Spleen (tissue), 13 donors: ENCODE measurements at places on chromosomes 7 and 10. TPM values are rescaled to one million over a fixed set of nuclear protein-coding genes. Genes with fewer than 3 reads are reported as not detected.

DNA sequence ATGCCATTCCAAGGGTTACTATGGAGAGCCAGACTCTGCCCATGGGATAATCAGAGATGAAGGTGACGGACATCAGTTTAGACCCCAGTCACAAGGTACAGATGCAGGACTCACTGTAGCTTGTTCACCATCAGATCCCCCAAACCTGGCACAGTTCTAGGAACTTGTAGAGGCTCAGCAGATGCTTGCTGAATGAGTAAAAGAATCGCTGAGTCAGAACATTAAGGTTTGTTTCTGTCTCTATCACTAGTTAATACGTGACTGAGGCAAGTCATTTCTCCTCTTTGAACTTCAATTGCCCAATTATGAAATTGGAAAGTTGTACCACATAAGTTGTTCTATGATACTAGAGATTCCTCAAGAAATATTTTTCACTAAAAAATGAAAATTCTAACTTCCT lies 65.1 kb downstream of the PPP1R3C start:
- H3K4me3 ChIP-seq, result no peak overlapping the region
- DNase-seq, result no peak
- no peaks in the 10 kb centered on the region for H3K36me3 ChIP-seq
- no peak overlapping the region for H3K27ac ChIP-seq
- no peaks in the 10 kb centered on the region for H3K4me1 ChIP-seq

DNA sequence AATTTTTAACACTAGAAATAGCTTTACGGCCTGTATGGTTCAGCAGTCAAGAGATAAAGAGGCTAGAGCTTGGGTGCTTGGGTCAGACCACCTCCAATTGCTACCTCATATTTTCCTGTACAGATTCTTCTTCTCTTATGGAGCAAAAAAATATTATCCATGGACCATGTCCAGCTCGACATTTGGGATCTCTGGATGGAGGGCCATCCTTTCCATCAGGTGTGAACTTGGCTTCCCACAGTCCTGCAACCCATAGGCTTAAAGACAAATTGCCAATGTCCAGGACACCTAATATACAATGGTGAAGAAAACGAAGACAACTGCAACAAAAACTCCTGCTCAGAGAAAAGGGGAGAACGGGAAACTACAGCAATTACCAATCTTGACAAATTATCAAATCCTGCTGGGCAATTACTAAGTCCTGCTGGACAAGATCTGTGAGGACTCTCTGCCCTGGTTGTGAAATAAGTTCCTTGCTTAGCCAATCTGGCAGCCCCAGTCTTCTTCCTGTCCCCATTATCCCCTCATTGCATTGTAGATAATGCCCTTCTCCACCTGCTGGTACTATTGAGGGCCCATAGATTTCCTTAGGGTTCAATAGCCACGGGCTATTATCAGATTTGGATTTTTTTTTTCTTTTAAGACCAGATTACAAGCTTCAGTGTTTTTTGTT lies 42.0 kb upstream of the BRAF start:
- no peaks in the 10 kb centered on the region for H3K36me3 ChIP-seq
- no peaks in the 10 kb centered on the region for H3K4me1 ChIP-seq
- DNase-seq, result no peak
- no peak overlapping the region for H3K27ac ChIP-seq
- H3K4me3 ChIP-seq, result no peak overlapping the region

DNA sequence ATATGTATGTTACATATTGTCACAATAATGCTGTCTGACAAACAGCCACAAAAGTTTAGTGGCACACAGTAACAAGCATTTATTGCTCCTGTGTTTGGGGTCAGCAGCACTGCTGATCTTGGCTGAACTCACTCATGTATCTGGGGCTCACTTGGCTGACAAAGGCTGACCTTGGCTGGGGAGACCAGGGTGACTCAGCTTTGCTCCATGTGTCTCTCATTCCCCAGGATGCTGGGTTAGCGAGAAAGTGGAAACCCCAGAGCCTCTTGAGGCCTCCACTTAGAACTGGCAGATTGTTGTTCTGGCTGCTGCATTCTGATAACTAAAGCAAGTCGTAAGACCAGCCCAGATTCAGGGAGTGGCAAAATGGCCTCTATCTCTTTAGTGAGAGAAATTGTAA lies 217.3 kb upstream of the HABP2 start:
- H3K4me1 ChIP-seq, result no peaks in the 10 kb centered on the region
- no peak overlapping the region for H3K4me3 ChIP-seq
- no peaks in the 10 kb centered on the region for H3K27me3 ChIP-seq
- H3K27ac ChIP-seq, result no peak overlapping the region

DNA sequence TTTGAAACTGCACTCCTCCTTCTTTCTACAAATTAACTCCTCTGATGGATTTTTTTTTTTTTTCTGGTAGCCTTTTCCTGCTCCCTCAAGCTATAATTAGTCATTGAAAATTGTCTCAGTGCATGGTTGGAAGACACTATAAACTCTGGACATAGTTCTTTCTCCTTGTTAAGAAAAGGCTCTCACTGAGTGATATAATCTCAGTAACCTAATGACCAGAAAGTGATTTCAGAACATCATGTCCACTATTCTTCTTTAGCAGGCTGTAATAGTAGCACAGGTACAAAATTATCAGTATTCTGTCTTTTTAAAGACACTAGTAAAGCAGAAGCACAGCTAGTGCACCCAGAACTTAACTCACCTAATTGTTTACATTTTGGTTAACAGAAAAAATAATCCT lies 752.6 kb upstream of the PHF14 start:
- H3K36me3 ChIP-seq, result no peaks in the 10 kb centered on the region
- DNase-seq, result no peak
- H3K27ac ChIP-seq, result no peak overlapping the region
- no peaks in the 10 kb centered on the region for H3K27me3 ChIP-seq
- H3K4me3 ChIP-seq, result no peak overlapping the region

DNA sequence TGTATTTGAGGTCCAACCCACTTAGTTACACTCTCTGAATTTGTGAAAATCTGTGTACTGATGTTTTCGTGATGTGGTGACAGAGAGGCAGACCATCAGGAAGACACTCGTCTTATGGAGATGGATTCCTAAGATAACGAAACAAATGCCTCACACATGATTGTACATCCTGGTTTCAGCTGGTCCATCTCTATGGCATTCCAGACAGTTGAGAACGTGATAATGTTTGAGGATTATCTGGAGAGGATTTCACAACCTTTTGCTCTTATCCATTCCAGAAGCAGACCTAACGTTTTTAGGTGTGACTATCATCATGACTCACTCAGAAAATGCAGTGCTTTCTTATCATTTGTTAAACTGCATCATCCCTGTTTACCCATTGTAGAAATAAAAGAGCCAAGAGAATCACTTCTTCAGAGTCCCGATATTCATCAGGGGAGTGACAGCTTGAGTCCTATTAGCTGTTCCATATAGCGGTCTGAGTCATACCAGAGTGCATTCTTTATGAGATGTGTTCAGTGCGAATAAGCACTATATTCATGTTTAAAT lies 74.5 kb downstream of the BMPER start:
- no peak for DNase-seq
- no peaks in the 10 kb centered on the region for H3K4me1 ChIP-seq
- no peak overlapping the region for H3K27ac ChIP-seq
- no peaks in the 10 kb centered on the region for H3K27me3 ChIP-seq

- no peak overlapping the region for H3K27ac ChIP-seq
- no peaks in the 10 kb centered on the region for H3K27me3 ChIP-seq
- H3K4me3 ChIP-seq, result no peak overlapping the region
- no peaks in the 10 kb centered on the region for H3K36me3 ChIP-seq
- peaks cover 20% of the 10 kb centered on the region for H3K4me1 ChIP-seq
- no peak for DNase-seq
Observed at GRCh38 chr10:124214610-124215375, 121.4 kb upstream of the CHST15 start.

GRCh38 chr7:134528749-134529148 lies 1.4 kb downstream of the AKR1B10 start:
- no peaks in the 10 kb centered on the region for H3K4me1 ChIP-seq
- H3K36me3 ChIP-seq, result no peaks in the 10 kb centered on the region
- H3K27ac ChIP-seq, result no peak overlapping the region
- no peaks in the 10 kb centered on the region for H3K27me3 ChIP-seq
- no peak overlapping the region for H3K4me3 ChIP-seq

- no peak overlapping the region for H3K4me3 ChIP-seq
- DNase-seq, result no peak
- no peaks in the 10 kb centered on the region for H3K4me1 ChIP-seq
- no peaks in the 10 kb centered on the region for H3K36me3 ChIP-seq
Observed at GRCh38 chr7:125857606-125858005, 928.0 kb upstream of the POT1 start.

- H3K4me3 ChIP-seq, result no peak overlapping the region
- DNase-seq, result no peak
- H3K27ac ChIP-seq, result no peak overlapping the region
- H3K36me3 ChIP-seq, result no peaks in the 10 kb centered on the region
Observed at GRCh38 chr10:58102897-58103296, 164.8 kb downstream of the IPMK start.

- peak overlapping the region; percentile 65 for H3K4me3 ChIP-seq
- no peaks in the 10 kb centered on the region for H3K4me1 ChIP-seq
- H3K27ac ChIP-seq, result no peak overlapping the region
- H3K27me3 ChIP-seq, result no peaks in the 10 kb centered on the region
- peaks cover 4% of the 10 kb centered on the region for H3K36me3 ChIP-seq
- no peak for DNase-seq
Observed at GRCh38 chr10:5447611-5448071, 35.3 kb downstream of the NET1 start.

DNA sequence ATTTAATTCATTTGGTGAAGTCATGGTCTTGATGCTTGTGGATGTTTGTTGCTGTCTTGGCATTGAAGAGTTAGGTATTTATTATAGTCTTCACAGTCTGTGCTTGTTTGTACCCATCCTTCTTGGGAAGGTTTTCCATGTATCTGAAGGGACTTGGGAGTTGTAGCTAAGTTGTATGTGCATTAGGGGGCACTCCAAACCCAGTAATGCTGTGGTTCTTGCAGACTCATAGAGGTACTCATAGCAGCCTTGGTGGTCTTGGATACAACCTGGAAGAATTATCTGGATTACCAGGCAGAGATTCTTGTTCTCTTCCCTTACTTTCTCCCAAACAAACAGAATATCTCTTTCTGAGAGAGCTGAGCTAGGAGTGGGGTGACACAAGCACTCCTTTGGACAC lies 93.2 kb downstream of the ADCYAP1R1 start:
- DNase-seq, result no peak
- no peaks in the 10 kb centered on the region for H3K36me3 ChIP-seq
- H3K4me3 ChIP-seq, result no peak overlapping the region
- H3K27ac ChIP-seq, result no peak overlapping the region
- no peaks in the 10 kb centered on the region for H3K4me1 ChIP-seq
- peaks cover 9% of the 10 kb centered on the region for H3K27me3 ChIP-seq

Gene PAX2
- not detected for polyA plus RNA-seq

Gene NUPR2
- not detected for polyA plus RNA-seq

Gene MLXIPL
- 0.09 TPM for polyA plus RNA-seq

Gene KLLN
- 0.80 TPM for polyA plus RNA-seq

Gene ZNF488
- polyA plus RNA-seq, result not detected
